Placental pericyte (primary cell): ENCODE measurements at places on chromosomes 12 and 14. TPM values are rescaled to one million over a fixed set of nuclear protein-coding genes. Genes with fewer than 3 reads are reported as not detected.

The BRAP gene
- 22.0 and 32.0 TPM in 2 replicates for total RNA-seq

The SLC6A15 gene
- total RNA-seq, result 1.3 and 10.2 TPM in 2 replicates

The KRT7 gene
- total RNA-seq, result 1.1 and 7.0 TPM in 2 replicates

The CLEC12A gene
- total RNA-seq, result 0.14 TPM in 1 of 2 replicates, not detected in the other

The SMIM41 gene
- total RNA-seq, result 1.0 and 1.1 TPM in 2 replicates
